ENCODE measurements at places on chromosomes 7 and 10. TPM values are rescaled to one million over a fixed set of nuclear protein-coding genes. Genes with fewer than 3 reads are reported as not detected.

Gene IFIT3
- 3.1 TPM for total RNA-seq

DNA sequence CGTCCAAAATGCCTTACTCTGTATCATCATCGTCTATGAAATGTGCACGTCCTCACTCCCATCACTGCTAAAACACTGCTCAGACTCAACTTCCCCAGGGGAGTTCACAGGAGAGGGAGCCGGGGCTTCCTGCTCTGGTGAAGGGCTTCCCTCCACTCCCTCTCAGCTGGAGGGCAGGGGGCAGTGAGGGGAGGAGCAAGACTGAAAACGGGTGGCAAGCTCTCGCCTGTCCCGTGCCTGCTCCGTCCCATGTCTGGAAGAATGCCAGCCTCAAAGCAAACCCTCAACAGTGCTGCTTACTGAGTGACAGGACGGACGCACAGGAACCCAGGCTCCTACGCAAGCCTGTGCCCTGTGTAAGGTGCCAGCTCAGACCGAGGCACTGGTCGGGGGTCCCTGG lies 25.1 kb downstream of the PRKAG2 start:
- no peaks in the 10 kb centered on the region for H3K27me3 ChIP-seq
- no peak overlapping the region for H3K4me3 ChIP-seq
- H3K36me3 ChIP-seq, result no peaks in the 10 kb centered on the region
- H3K4me1 ChIP-seq, result no peaks in the 10 kb centered on the region
- no peak for DNase-seq

GRCh38 chr10:110976577-110976976 lies 57.2 kb downstream of the SHOC2 start:
- H3K27ac ChIP-seq, result no peak overlapping the region
- no peaks in the 10 kb centered on the region for H3K4me1 ChIP-seq
- H3K27me3 ChIP-seq, result no peaks in the 10 kb centered on the region
- H3K36me3 ChIP-seq, result no peaks in the 10 kb centered on the region
- no peak overlapping the region for H3K4me3 ChIP-seq
- DNase-seq, result no peak

DNA sequence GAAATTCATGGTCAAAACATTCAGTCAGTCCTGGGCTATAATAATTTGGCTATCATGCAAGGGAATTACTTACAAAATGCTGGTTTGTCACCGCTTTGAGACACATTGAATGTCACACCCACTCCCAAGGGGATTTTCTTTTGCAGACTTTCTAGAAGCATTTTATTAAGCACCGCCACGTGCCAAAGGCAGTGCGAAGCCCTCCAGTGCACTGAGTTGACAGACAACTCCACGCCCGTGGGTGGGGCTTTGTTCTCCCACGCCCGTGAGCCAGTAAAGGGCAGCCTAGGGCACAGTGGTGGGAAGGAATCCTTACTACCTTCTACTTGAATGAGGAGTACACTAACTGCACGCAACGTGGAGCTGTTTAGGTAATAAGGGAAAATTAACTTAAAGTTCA lies 515.8 kb downstream of the KCNMA1 start:
- no peak overlapping the region for H3K4me3 ChIP-seq
- no peaks in the 10 kb centered on the region for H3K4me1 ChIP-seq
- H3K27ac ChIP-seq, result no peak overlapping the region
- no peaks in the 10 kb centered on the region for H3K27me3 ChIP-seq

DNA sequence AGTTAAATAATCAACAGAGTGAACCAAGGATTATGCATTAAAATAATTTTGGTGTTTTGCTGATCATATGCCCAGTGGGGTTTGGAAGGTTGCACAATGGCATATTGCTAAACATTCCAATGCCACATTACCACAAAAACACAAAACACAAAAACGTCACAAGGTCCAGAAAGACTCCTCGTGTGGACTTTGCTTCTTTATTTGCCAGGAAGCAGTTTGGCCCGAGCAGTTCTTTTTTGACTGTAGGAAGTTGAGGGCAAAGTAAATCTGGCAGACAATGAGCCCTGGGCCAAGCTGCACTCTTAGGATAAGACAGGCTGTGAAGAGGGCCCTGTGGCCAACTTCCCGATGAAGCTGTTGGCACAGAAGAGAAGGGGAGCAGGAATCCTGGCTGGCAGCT lies 39.2 kb upstream of the SLC35B4 start:
- peak; percentile 21 for DNase-seq
- no peaks in the 10 kb centered on the region for H3K36me3 ChIP-seq
- H3K27ac ChIP-seq, result no peak overlapping the region
- peaks cover 8% of the 10 kb centered on the region for H3K27me3 ChIP-seq

- H3K27ac ChIP-seq, result no peak overlapping the region
- H3K27me3 ChIP-seq, result no peaks in the 10 kb centered on the region
- no peak overlapping the region for H3K4me3 ChIP-seq
These were observed 690.9 kb downstream of the NXPH1 start for GRCh38 chr7:9124320-9124719.

DNA sequence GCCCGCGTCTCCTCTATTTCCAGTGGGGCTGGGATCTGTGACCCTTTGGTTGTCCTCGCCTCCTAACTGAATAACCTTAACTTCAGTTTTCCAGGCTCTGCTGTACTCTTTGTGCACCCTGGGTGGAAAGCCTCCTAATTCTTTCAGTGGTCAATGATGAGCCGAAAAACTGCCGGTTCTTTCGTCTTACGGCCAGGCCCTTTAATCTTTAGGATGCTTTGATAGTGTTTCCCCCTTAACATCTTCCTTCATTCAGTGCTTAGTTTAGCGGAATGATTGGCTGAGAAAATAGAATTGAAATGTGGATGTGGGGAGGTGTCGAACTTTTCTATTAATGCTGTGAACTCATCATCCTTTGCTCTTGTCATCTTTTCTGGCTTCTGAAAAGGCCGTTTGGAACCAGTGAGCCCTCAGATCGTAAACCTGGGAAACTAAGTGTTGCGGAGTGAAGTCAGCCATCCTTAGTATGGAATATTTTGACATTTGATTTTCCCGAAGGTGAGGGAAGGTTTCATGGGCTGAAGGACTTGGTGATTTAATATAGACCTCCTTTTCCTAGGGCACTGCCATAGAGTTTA lies 847 bp downstream of the GARS1 start:
- peak overlapping the region; percentile 96 for H3K4me3 ChIP-seq
- peak overlapping the region; percentile 84 for H3K27ac ChIP-seq
- peaks cover 4% of the 10 kb centered on the region for H3K36me3 ChIP-seq
- peaks cover 21% of the 10 kb centered on the region for H3K4me1 ChIP-seq

GRCh38 chr10:1358147-1358546 lies 302.0 kb downstream of the WDR37 start:
- no peak overlapping the region for H3K27ac ChIP-seq
- no peaks in the 10 kb centered on the region for H3K4me1 ChIP-seq
- H3K4me3 ChIP-seq, result no peak overlapping the region

GRCh38 chr7:75629044-75629443 lies 109.7 kb downstream of the HIP1 start:
- H3K4me3 ChIP-seq, result no peak overlapping the region
- H3K27me3 ChIP-seq, result no peaks in the 10 kb centered on the region
- no peaks in the 10 kb centered on the region for H3K4me1 ChIP-seq
- no peak for DNase-seq
- H3K36me3 ChIP-seq, result no peaks in the 10 kb centered on the region

All from endothelial cell of umbilical vein (primary cell).